ENCODE measurements at places on chromosomes 12 and 14. TPM values are rescaled to one million over a fixed set of nuclear protein-coding genes. Genes with fewer than 3 reads are reported as not detected.

GRCh38 chr12:124392271-124392666, 97.4 kb downstream of the RFLNA start:
- DNase-seq: no peak

The ACOT6 gene
- not detected for total RNA-seq

The RPL10L gene
- not detected for total RNA-seq

DNA sequence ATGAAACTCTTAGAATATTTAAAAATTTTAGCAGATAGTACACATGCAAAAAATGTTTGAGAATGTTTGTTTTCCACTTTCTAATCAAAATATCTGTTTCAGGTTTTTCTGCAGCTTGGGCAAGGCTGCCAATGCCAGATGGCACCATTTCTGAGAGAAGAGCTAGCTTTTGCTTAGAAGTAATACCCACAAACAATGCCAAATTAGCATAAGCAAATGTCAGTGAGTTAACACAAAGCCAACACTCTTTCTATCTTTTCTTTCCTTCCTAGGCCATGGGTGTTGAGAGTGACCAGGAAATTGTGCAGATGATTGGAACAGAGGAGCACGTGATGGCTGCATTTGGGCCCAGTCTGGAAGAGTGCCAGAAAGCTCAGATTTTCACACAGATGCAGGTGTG, 35.2 kb downstream of the POLR3B start:
- DNase-seq: no peak

All from activated CD8-positive, alpha-beta memory T cell treated with anti-CD3 and anti-CD28 coated beads, Interleukin-2, amount 10 ng/mL, durations not matched to agents 7 days and 5 days (primary cell).